Stimulated activated CD8-positive, alpha-beta memory T cell treated with anti-CD3 and anti-CD28 coated beads, Interleukin-15, amount 100 ng/mL, for 4 hours (primary cell): ENCODE measurements at places on chromosomes 16 and 17.

GRCh38 chr17:78228176-78228575 is 3.3 kb upstream of the TMEM235 start:
- DNase-seq: no peak

DNA sequence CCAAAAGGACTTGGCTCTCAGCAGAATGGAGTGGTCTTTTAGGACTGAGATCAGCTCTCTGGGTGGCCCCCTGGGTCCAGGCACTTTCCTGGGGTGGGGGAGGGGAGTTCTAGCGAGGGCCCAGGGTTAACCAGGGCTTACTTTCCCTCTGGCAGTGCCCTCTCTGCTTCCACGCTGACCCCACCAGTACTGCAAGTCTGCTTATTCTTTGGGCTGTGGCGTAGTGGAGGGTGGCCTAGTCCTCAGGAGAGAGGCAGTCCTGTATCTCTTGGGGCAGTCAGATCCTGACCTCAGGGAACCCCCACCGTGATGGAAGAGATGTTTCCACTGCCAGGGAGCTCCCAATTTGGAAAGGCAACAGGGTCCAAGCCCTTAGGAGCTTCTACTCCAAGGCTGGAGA is 79.4 kb downstream of the CCDC182 start:
- no peak for DNase-seq

DNA sequence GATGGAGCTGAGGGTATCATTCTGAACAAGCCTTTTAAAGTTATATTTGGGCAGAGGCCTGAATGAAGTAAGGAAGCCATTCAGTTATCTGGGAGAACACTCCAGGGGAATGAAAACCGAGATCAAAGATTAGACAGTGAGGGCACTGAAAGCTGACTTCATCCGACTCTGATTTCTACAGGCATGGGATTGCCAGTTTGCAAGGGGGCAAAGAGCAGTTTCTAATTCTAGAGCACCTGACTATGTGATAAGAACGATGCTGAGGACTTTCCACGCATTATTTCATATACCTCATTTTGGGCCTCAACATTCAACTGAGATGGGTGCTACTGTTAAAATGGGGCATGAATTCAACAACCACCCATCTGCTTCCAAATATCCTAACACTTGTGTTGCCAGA is 135.7 kb downstream of the CDK5R1 start:
- no peak for DNase-seq

DNA sequence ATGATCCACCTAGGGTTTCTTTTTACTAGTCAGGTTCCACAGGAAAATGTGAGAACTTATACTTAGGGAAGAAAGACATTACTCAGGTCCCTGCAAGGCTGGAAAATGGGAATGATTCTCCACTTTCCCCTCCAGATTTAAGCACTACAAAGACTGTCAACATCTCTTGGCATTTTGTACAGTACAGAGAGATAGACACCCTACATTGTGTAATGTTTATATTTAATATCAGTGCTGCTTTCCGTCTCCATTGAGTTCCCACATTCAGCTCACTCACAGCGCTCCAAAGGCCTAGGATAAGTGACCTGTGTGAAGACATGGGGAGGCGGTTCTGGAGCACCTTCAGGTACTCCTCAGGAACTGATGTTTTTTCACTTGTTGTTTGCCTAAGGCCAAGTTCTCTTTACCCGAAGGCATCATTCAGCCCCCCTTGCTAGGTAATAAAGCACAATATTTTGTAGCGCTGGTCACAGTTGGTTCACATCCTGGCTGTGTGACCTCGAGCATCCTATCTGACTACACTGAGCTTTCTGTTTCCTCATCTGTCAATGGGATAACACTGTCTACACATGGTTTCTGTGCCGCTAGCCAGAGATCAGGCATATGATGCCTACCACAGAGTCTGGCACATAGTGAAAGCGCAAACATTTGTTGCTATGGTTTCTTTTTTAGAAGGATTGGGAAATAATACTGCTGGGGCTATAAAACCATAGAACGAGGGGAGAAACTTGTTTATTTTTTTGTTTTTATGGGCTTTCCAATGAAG is 226.6 kb downstream of the ZFHX3 start:
- no peak for DNase-seq

GRCh38 chr17:65277576-65277975 is 140.4 kb downstream of the RGS9 start:
- no peak for DNase-seq

DNA sequence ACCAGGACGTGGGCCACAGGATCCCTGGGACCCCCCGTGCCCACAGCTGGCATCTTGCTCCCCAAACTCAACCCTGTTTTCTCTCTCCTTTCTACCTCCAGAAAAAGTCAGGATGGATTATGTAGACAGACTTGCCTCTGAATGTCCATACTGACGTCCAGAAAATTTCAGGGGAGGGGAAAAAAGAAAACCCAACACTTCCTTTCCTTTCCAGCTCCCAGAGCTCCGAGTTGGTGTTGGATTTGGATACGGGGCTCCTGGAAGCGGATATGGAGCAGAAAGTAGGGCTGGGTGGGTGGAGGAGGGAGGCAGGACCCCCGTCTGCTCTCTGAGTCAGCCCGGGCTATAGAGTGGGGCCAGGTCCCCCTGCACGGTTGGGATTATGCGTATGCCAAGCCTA is 70.2 kb downstream of the MRM3 start:
- DNase-seq: no peak

- no peak for DNase-seq
Observed at GRCh38 chr16:86126891-86127290, 227.9 kb downstream of the IRF8 start.

GRCh38 chr16:50559342-50559741 is 11.1 kb downstream of the NKD1 start:
- no peak for DNase-seq

DNA sequence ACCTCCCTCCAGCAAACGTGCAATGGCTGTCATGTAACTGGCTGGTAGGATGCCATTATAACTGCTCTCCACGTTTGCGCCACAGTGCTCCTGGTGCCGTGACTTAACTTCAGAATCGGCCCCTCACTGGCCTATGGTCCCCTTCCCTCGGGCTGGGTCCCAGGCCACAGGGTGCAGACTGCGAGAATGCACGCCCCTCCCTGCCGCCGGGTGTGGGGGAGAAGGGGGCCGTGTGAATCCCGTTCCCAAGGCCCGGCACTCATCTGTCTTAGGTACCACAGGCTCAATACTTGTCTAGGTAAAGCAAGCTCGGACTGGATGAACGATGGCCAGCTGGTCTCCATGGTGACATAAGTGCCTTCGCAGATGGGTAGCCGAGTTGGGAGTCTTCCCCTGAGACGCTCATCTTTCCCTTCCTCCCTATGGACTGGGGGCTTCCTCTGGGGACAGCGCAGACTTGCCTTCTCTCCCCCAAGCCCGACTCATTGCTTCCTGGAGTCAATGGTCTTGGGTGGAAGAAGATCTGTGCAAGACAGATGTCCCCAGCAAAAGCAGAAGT is 37.8 kb downstream of the TIMM22 start:
- DNase-seq: no peak

- DNase-seq: no peak
Observed at GRCh38 chr17:38894276-38894675, 24.4 kb downstream of the LASP1 start.

- DNase-seq: no peak
Observed at GRCh38 chr17:72765368-72766153, 326.9 kb downstream of the SLC39A11 start.

DNA sequence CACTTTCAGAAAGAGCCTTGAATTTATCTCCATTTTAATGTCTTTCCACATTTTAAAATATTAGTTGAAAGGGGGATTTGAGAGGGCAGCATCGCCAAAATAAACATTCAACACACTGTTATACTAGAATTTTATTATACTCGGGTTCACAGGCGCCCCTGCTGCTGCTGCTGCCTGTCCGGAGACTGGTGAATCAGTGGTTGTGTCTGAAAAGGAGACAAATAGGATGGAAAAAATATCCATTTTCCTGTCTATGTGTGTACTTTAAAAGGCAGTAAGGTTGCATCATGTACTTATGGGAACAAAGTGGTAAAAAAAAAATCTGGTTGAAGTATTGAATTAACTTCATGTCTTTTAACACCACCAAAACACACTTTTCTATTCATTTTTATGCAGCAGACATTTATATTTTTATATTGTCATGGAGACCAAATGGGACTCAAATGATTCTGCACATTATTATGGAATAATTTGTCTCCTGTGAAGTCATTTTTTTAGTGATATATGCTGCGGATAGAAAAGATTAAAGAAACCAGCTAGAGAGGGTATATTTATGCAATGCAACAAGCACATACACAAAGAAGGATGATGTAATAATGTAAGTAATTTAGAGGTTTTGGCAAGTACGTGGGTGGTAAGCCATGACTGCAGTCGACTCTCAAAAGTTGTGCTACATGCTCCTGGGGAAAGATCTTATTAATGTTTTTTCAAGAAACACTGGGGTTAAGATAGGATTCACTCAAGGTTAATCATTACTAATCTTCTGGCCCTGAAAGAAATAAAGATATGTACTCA is 759.0 kb upstream of the SOX9 start:
- DNase-seq: no peak

GRCh38 chr17:70563281-70563820 is 394.0 kb downstream of the KCNJ2 start:
- DNase-seq: no peak

- DNase-seq: no peak
Observed at GRCh38 chr17:31394544-31394943, 3.1 kb downstream of the RAB11FIP4 start.
